ENCODE measurements at places on chromosomes 5 and 9.

- DNase-seq, result no peak
Observed at GRCh38 chr9:134660407-134660806, 18.8 kb downstream of the COL5A1 start.

GRCh38 chr5:169521366-169521983, 62.1 kb upstream of the SPDL1 start:
- DNase-seq, result no peak

DNA sequence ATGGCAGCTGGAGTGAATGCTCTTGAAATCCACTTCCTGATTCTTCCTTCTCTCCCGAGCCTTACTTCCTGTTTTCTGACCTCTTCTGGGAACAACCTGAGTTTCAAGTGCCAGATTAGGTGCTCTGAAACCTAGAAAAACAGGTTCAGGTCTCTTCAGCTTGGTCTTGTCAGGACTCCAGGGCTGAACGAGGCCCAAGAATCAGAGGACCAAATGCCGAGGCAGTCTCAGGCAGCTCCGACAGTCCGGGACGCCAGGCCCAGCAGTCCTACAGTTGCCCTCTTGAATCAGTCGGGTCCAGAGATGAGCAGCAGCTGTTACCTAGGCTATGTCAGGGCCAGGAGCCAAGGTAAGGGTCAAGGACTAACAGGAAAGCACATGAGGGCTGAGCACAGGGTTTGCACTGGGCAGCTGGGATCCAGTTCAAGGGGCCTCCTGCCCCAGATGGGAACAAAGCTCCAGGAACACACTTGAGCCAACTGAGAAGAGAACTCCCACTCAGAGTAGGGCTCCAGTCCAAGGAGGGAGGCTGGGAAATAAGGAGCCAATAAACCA, 38.3 kb upstream of the ADRA1B start:
- no peak for DNase-seq

- peak; percentile 89 for DNase-seq
Observed at GRCh38 chr5:67215519-67216471, 19.2 kb upstream of the CD180 start.

GRCh38 chr5:156326718-156327259, at the start of gene SGCD:
Gene SGCD (plus strand): TSS chr5:156327164.
- DNase-seq, result no peak
